Activated naive CD8-positive, alpha-beta T cell treated with anti-CD3 and anti-CD28 coated beads, Interleukin-2, amount 10 ng/mL, durations not matched to agents 7 days and 5 days (primary cell): ENCODE measurements at places on chromosomes 6 and 20.
A peak's percentile ranks its signal among the peaks of the same experiment; 100 is the strongest.

- DNase-seq: no peak
- H3K27me3 ChIP-seq: no peaks in the 10 kb centered on the region
- H3K27ac ChIP-seq: no peak overlapping the region
- no peaks in the 10 kb centered on the region for H3K36me3 ChIP-seq
- peaks cover 2% of the 10 kb centered on the region for H3K4me1 ChIP-seq
Measured at GRCh38 chr6:156654919-156655918, 122.0 kb upstream of the ARID1B start.

GRCh38 chr20:36399147-36399968 is 93.2 kb downstream of the DLGAP4 start:
- no peak overlapping the region for H3K4me3 ChIP-seq
- H3K36me3 ChIP-seq: peaks cover 3% of the 10 kb centered on the region
- peaks cover 12% of the 10 kb centered on the region for H3K27me3 ChIP-seq

DNA sequence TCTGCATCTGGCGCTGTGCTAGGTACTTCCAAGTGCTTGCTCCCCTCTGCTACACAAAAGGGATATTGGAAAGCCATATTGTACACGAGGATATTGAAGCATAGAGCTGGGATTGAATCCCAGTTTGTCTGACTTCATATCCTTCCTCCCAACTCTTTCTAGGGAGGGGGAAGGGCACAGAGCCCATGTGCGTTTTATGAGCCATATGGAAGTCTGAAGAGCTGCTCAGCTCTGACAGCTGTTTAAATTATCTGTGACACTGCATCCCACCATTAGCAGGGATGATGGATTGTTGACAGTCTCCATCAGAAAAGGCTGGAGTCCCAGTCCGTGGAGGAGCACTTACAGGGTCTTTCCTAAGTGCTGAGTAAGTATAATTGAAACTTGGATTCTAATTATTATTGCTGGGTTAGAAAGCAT is 18.4 kb downstream of the TIAM2 start:
- DNase-seq: no peak
- H3K27me3 ChIP-seq: peaks cover 21% of the 10 kb centered on the region
- no peaks in the 10 kb centered on the region for H3K36me3 ChIP-seq
- no peak overlapping the region for H3K27ac ChIP-seq
- no peak overlapping the region for H3K4me3 ChIP-seq
- H3K4me1 ChIP-seq: no peaks in the 10 kb centered on the region

DNA sequence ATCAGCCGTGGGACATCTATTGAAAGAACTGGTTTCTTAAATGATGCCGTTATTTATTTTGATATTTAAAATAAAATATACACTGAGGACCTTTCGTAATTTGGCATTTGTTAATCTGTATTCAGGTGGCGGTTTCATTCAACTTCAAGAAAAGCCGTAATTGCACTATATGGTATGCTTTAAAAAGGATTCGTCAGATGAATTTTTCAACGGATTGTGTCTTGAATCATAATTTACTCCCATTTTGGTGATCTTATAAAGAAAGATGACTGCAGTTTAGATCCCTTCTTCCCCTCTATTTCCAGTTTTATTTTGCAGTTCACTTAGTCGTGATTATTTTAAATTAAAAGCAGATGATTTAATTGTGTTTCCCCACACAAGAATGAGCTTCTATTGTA is 761 bp downstream of the KLHL32 start:
- no peak for DNase-seq
- peaks cover 5% of the 10 kb centered on the region for H3K27me3 ChIP-seq
- H3K36me3 ChIP-seq: no peaks in the 10 kb centered on the region
- H3K27ac ChIP-seq: peak overlapping the region; percentile 83
- H3K4me1 ChIP-seq: peaks cover 19% of the 10 kb centered on the region

DNA sequence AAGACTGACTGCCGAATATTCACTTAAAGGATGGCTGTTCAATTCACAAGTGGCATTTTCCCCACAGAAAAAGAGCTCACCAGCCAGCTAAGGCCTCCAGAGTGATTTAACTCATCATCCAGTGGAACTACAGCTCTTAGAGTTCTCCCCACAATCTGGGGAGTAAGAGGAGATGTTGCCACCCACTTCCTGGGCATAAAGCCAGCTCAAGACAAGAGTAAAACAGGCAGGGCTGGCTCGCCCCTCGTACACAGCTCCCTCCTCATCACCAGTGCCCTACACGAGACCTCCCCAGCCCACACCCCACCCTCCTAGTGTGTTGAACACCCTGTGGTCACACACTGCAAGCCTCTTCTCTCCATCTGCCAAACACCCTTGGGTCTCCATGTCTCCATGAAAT is 47.2 kb upstream of the IPCEF1 start:
- H3K27me3 ChIP-seq: peaks cover 1% of the 10 kb centered on the region
- H3K27ac ChIP-seq: no peak overlapping the region
- H3K36me3 ChIP-seq: no peaks in the 10 kb centered on the region
- no peak overlapping the region for H3K4me3 ChIP-seq
- no peak for DNase-seq

GRCh38 chr20:8168785-8169288 is 36.8 kb downstream of the PLCB1 start:
- H3K27ac ChIP-seq: no peak overlapping the region
- peaks cover 2% of the 10 kb centered on the region for H3K36me3 ChIP-seq
- no peaks in the 10 kb centered on the region for H3K4me1 ChIP-seq
- DNase-seq: no peak
- no peak overlapping the region for H3K4me3 ChIP-seq

- no peaks in the 10 kb centered on the region for H3K36me3 ChIP-seq
- H3K4me1 ChIP-seq: no peaks in the 10 kb centered on the region
- DNase-seq: no peak
- H3K27me3 ChIP-seq: peaks cover 3% of the 10 kb centered on the region
Measured at GRCh38 chr20:19701429-19701828, 56.6 kb upstream of the RIN2 start.

DNA sequence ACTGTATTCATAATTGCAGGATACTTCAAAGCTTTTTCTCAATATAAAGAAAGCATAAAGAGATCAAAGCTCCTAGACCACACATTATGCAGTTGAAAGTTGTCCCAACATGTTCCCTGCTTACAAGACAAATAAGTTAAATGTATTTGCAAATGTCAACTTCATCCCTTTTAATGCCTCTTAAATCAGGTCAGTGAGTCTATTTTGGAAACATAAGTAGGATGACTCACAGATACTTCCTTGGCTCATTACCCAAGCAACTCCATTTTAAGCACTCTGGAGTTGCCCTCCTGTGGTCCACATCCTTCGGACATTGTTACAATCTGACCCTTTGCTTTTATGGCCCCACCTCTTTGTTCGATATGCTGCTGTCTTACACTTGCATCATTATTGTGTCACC is 162.0 kb downstream of the FAXC start:
- no peak overlapping the region for H3K27ac ChIP-seq
- no peaks in the 10 kb centered on the region for H3K4me1 ChIP-seq
- no peaks in the 10 kb centered on the region for H3K36me3 ChIP-seq
